ENCODE measurements at places on chromosomes 7 and 10.
A peak's percentile ranks its signal among the peaks of the same experiment; 100 is the strongest.

DNA sequence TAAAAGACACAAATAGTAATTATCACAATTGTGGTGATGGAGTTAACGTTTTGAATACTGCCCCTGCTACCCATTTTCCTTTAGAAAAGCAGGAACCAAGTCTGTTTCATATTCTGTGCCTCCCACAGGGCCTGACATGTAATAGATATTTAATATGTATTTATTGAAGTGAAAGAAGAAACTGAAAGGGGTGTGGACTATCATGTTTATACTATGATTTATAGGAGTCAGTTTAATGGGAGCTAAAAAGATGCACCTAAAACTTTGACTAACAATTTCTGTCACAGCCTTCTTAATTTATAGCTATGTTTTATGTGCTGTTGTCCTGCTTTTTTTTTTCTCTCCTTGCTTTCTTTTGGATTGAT lies 24.1 kb upstream of the BHLHA15 start:
- no peak for DNase-seq

DNA sequence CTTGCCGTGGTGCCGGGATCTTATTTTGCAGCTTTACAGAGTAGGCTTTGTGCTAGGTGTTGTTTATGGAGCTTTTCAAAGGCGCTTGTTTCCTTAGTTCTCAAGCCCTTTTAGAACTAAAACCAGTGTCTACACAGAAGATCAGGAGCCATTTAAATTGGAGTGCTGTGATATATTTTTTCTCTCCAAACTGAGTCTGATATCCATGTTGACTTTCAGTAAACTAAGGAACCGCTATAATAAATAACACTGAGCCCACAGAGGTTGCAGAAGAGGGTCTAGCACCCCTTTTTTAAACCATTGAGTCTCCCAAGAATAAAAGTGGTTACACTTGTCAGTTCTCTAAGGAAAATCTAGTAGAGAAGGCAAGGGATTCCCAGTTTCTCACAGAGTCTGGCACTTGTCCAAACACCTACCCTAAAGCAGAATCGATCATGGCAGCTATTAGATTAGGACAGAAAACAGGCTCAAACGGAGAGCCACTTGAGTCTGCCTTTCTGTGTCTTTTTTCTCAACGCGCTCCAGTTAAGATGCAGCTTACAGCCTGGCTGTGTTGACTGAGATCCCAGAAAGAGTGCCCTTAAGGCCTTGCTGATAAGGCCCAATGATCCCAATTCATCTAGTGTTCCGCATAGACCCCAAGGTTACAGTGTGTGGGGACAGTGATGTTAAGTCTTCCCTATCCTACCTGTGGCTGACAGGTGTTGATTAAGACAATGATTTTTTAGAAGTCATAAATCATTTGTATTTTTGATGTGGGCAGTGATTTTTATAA lies 804 bp downstream of the TMEM106B start:
- DNase-seq, result no peak

DNA sequence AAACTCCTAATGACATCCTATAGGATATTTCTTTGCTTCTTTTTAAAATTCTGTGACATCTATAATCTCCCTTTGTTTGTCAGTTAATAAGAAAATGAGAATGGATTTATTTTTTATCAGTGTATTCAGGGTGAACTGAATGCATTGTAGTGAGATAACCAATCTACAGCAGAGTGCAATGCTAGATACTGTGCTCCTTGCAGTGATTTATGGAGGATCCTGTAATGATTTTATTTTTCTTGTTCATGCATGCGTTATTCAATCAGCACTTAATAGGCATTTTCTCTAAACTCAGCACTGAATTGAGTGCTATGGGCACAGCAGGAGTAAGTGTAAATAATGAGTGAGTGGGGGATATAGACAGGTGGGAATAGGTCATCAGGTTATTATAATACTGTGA lies 253.9 kb downstream of the CDK14 start:
- DNase-seq, result no peak

DNA sequence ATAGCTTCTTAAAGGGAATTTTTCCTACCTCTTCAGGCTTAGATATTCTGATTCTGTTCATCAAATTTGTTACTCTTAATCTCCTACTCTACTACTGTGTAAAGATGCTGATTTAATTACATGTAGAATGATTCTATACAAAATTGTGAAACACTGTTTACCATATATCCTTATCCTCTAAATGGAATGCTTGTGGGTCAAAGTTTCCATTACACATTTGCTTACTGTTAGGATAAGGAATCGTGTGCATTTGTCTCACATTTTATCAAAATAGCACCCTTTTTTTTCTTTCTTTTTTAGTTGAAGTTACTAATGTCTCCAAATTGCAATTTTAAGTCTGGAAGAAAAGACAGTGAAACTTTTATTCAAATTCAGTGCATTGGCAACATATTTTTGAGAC lies 65.3 kb downstream of the TFEC start:
- DNase-seq, result no peak

DNA sequence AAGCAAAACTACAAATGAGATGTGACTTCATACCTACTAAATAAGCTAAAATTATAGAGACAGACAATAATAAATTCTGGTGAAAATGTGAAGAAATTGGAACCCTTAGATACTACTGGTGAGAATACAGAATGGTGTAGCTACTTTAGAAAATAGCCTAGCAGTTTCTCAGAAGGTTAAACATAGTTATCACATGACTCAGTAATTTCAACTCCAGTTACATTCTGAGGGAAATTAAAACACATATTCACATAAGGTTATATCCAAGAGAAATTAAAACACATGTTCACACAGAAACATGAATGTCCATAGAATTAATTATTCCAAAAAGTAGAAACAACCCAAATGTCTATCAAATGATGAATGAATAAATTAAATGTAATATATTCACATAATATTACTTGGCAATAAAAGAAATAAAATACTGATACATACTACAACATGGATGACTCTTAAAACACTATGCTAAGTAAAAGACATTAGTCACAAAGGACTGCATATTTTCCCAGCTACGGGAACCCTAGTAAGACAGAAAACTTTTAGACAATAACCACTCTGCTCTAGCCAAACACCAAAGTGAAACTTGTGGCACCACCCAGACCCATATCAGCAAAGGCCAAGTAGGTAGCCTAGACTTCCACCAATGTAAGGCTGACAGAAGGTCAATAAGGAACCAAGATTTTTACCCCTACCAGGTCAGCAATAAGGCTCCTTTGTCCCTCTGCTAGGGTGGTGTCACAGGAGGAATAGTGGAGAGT lies 25.1 kb downstream of the SLC25A40 start:
- no peak for DNase-seq

- DNase-seq, result peak; percentile 29
Measured at GRCh38 chr7:42745357-42746059, 166.4 kb downstream of the C7orf25 start.

DNA sequence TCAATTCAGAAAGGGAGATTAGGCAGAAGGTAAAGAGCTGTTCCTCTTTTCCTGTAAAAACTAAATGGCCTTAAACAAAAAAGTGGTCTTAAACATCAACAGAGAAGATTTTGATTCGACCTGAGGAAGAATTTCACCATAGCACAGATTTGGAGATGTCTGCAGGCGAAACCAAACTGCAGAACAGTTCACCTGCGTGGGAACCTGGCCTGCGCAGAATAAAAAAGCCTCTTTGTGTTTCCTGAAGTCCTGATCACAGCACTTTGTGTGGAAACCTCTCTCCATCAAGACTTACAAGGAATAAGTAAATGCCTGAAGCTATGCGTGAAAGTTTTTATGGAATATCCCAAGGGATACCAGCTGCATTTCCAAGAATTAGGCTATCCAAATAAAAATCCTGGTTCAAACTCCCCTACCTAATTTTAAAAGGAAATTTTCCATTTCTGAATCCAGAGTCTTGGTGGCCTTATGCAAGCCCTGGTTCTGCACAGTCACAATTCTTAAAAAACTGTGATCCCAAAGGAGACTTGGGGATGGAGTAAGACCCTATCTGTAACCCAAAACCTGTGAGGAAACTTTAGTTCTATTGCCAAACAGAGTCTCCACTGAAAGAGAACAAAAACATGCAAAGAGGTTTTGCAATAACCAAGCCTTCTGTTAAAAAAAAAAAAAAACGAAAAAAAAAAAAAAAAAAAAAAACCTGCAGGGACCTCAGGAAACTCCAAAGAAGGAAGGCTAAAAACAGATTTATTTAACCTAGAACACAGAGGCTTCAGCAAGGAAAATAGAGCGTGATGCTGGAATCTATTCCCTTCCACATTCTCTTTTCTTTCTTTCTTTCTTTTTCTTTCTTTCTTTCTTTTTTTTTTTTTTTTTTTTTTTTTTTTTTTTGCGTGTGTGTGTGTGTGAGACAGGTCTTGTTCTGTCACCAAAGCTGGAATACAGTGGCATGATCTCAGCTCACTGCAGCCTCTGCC lies 10.4 kb downstream of the CALML3 start:
- no peak for DNase-seq

DNA sequence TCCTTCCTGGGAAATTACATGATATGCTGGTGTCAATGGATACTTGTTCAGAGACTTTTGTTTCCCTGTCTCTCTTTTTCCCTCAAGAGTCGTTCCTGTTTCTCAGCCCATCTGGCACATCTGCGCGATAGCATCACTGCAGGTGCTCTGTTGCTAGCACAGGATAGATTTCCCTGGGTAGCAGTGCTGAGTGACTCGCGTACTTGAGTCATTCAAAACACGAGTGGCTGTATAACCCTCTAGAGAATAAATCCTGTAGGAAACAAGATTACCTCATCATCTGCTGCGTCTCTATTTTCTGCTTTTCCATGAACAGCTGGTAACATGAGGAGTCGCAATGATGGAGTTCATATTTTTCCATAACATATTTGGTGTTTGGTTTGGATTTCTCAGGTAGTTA lies 452.0 kb upstream of the FZD8 start:
- DNase-seq, result no peak

DNA sequence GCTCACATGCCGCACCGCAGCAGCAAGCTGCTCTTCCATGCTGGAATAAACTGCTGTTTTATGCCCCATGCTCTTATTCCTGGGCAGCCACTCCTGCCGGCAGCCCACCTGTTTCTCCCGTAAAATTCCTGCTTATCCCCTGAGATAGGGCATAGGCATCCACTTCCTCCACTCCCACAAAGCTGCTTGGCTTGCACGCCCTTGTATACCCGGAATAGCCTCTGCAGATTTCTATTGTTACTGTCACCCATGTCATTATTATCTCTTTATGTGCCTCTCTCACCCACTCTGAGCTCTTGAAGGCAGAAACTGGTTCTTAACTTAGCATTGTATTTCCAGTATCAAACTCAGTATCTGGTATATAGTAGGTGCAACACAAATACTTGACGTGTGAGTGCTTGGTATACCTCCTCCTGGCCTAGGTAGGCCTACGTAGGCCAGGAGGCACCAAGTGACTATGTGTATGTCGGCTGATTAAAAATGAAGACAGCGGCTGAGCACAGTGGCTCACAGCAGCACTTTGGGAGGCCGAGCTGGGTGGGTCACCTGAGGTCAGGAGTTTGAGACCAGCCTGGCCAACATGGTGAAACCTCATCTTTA lies 193.4 kb downstream of the CCDC3 start:
- DNase-seq, result no peak

- no peak for DNase-seq
Measured at GRCh38 chr7:43385856-43386255, 197.1 kb upstream of the STK17A start.
